ENCODE measurements at places on chromosomes 12 and 14.

DNA sequence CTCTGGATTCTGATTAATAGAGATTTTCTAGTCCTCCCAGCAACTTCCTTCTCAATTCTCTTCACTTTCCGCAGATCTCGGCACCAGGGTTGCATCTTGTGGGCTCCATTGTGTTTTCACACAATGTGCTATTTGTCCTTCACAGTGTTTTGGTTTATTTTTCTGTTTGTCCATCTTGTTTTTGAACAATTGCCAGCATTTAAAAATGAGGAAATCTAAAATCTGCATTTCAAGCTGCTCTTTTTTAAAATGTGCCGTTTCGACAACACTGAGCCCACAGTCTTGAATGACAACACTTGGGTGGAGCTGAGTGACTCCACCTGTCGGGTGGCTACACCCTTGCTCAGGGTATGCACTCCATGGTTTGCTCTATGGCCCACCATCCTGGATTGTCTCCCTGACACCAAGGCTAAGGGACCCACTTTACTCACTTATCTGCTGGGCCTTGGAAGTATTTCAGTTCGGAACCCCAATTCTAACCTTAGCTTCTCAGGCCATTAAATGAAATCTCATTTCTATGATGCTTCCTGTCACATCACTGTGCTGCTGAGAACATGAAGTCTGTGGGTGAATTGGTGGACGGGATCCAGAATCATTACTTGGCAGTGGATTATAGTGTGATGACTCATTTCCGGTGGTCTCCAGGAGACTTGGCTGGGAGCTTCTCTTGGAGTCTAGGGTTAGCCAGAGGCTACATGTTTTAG, 3.4 kb upstream of the MYRFL start:
- DNase-seq = no peak

- DNase-seq = no peak
Observed at GRCh38 chr14:37247791-37248461, 50.2 kb downstream of the MIPOL1 start.

DNA sequence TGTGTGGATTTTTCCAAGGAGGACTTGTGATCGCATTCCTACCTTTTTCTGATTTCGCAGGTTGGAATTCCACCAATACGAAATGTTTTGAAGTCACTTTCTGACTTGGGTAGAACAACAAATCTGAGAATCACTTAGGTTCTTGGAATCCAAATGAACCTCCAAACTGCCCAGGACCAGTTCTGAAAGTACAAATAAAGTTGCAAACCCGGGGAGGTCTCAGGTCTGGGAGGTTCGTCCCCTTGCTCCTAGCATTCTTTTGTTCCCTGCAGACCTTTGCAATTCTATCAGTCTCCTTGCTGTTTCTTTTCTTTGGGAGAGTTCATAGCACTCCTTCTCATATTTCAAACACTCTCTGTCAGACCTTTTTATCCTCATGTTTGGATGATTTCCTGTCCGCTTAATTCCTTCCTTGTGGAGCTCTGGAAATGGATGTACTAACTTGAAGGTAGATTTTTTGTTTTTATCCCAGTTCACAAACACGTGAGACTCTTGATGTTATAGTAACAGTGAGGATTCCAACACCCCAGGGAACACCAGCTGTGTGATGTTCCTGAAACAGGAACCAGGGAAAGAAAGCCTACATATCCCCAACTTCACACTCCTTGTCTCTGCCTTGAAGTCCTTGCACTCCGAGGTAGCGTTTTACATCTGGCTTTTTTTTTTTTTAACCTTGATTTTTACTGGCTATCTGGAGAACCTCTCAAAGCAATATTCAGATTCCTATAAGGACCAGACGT, 70.6 kb downstream of the TMEM132C start:
- DNase-seq = no peak

DNA sequence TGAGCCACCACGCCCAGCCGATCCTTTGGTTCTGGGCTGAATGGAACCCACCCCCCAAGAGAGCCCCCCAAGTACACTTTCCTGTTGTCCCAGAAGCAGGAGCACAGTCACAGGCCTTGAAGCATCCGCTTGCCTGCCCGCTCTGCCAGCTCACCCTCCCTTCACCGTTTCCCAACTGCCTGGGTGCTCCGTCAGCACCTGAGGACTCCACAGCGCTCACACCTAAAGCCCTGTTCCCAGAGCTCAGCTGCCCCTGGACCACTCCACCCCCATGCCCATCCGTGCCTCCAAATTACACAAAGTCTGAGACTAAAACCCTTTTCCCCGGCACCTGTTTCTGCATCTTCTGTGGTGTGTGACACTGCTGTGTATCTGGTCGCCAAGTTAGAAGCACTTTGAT, 44.3 kb upstream of the TRAF3 start:
- DNase-seq = no peak

- DNase-seq = no peak
Observed at GRCh38 chr12:1697271-1697670, 6.4 kb downstream of the ADIPOR2 start.

GRCh38 chr14:41072776-41073175, 533.9 kb upstream of the LRFN5 start:
- DNase-seq = no peak

DNA sequence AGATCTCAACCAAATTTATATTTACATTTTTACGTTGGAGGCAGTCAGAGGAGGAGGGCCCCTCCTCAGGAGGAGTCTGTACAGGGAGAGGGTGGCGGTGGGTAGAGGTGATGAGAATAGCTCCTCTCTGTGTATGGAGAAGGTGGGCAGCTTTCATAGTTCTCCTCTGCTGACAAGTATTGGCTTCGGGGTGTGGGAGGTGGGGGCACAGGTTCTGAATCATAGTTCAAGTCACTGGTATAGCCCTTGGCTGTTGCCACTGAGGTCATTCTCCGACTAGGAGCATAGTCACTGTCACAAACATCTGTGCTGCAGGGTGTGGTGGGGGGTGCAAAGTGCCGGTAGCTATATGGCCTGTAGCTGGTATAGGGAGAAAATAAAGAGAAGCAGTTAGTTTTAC, 50.3 kb downstream of the BCL2L14 start:
- no peak for DNase-seq

GRCh38 chr12:101594700-101595099, at the start of gene MYBPC1:
TSS of gene MYBPC1 (plus strand) at chr12:101594971. CDS start at chr12:101595071, 100 bp downstream.
- DNase-seq = no peak

DNA sequence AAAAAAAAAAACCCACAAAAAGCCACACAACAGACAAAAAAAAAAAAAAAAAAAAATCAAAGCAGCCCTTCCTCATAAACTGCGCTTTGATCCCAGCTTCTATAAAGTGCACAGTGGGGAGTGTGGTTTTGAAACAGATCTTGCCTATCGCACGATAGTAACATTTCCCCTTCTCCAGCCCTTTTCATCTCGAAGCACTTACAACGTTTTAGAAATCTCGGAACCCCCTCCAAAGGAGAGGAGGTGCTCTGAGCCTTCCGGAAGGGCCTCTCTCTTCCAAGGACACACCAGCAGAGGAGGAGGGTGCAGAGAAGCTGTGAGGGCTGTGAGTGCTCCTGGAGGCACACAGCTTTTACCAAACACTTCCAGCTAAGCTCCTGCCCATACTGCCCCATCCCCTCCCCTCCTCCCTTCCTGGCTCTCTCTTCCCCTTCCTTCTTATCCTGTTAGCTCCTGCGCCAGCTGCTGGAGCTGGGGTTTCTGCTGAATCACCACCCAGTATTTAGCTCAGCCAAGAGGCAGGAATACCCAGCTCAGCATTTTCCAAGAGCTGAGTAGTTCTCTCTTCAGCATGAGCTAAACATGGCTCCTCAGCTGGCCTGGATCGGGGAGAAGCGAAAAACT, 28.4 kb downstream of the SLC7A8 start:
- no peak for DNase-seq

DNA sequence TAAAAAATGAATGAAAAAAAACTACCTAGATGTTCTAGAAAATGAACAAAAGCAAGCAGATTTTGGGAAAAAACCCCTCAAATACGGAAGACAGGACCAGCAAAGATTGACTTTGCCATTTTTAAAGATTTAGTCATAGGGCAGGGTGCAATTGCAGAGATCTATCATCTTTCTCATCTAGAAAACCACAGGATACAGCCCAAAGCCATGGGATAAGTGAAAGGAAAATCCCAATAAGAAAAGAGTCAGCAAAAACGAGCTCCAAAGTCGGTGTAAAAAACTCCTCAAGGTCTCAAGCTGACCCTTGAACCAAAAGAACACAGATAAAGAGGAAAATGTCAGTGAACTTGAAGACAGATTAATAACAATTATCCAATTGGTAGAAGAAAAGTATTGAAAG, 28.0 kb downstream of the CEP290 start:
- no peak for DNase-seq

DNA sequence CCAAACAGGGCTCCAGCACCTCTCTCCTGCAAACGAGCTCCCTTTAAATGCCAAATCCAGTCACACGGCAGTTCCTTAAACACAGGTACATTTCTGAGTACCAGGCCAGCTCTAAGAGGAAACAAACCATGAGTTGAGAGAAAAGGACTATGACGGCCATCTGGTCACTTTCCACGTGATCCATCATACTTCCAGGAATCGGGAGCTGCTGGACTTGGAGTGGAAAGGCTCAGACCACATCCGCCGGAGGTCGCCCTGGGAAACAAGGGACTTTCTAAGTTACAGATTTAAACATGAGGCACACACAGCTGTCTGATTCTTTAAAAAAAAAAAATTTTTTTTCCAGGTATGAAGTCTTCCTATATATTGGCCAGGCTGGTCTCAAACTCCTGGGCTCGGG, 39.2 kb downstream of the ACADS start:
- no peak for DNase-seq

- DNase-seq = no peak
Observed at GRCh38 chr14:73280903-73281302, 43.6 kb downstream of the PAPLN start.

GRCh38 chr12:52615208-52615868, 3.0 kb downstream of the KRT73 start:
- no peak for DNase-seq

GRCh38 chr12:42450248-42450647, 124.3 kb downstream of the PPHLN1 start:
- DNase-seq = no peak

DNA sequence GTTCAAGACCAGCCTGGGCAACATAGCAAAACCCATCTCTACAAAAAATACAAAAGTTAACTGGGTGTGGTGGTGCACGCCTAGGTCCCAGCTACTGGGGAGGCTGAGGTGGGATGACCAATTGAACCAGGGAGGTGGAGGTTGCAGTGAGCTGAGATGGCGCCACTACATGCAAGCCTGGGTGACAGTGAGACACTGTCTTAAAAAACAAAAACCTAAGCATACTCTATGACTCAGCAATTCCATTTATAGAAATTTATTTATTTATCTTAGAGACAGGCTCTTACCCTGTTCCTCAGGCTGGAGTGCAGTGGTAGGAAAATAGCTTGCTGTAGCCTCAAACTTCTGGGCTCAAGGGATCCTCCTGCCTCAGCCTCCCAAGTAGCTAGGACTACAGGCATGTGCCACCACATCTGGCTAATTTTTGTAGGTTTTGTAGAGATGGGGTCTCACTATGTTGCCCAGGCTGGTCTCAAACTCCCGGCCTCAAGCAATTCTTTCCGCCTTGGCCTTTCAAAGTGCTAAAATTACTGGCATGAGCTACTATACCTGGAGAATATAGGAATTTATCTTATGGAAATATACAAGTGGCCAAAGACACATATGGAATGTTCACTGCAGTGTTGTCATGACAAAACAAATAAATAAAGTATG, 43.3 kb downstream of the NCKAP5L start:
- DNase-seq = no peak

DNA sequence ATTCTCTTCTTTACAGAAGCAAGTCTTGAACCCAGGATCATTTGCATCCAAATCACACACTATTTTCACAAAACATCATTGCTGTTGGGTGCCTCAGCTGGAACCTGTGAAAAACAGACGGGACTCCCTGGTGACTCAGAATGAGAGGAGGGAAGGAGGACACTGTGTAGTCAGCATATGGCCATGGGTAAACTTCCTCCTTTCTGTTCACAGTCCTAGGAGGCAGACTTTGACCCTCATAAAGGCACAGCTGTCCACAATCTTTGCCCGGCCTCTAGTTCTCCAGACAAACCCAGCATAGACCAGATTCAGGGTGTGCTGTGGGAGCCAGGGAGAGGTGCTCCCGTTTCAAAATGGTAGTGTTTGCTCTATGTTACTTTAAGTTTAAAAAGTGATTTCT, 62.0 kb downstream of the DYRK2 start:
- no peak for DNase-seq

DNA sequence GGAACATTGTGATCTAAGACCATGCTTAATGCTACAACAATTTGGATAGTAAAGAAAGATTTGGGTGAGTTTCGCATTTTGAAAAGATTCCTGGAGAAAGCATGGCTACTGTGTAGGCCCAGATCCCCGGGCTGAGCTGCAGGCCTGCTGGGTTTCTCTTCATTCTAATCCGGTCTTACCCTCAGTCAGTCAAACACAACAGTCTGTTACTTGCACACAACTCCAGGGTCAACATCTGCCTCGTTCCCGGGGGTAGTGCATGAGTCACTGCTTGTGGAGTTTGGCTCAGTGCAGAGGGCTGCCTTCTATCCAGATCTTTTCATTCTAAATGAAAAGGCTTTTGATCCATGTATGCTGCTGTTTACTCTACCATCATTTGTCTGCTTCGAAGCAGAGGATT, 60.4 kb upstream of the SEL1L start:
- no peak for DNase-seq

- DNase-seq = no peak
Observed at GRCh38 chr14:68231898-68232297, 412.3 kb downstream of the RAD51B start.

GRCh38 chr12:108097160-108097911, 31.8 kb upstream of the WSCD2 start:
- no peak for DNase-seq

- DNase-seq = no peak
Observed at GRCh38 chr14:50711043-50711442, 42.9 kb upstream of the SAV1 start.

DNA sequence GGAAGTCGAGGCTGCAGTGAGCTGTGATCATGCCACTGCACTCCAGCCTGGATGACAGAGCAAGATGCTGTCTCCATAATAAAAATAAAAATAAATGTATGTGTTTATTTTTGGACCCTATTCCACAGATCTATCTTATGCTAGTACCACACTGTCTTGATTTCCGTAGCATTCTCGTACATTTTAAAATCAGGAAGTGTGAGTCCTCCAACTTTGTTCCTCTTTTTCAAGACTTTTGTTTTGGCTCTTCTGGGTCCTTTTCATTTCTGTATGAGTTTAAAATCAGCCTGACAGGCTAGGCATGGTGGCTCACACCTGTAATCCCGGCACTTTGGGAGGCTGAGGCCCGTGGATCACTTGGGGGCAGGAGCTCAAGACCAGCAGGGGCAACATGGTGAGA, 25.8 kb downstream of the DAO start:
- DNase-seq = no peak

Data from cortex of kidney (tissue), 1 donor.